ENCODE measurements at places on chromosomes 16 and 17.
A peak's percentile ranks its signal among the peaks of the same experiment; 100 is the strongest.

- DNase-seq: peak; percentile 38
These were observed at the start of the genes CCDC78 and HAGHL for GRCh38 chr16:726438-727290. TSS of gene CCDC78 (minus strand) at chr16:726443. CDS start at chr16:726367, 76 bp downstream. TSS of gene HAGHL (plus strand) at chr16:727106. CDS start at chr16:727510, 404 bp downstream.

DNA sequence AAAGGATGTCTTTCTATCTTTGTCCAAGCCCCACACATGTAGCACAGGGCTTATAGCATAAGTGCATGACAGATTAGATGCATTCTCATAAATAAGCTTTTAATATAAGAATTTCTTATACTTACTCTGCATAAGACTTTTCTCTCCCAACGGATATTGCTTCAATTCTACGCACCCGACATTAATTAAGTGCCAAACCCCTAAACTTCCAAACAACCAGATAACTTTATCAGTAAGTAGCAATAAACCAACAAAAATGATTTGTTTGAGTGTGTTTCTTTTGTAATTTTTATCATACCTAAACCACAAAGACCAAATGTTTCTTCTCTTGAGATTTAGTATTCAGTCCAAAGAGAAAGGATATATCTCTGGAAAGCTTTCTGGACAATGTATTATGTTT, 391.5 kb downstream of the CDH8 start:
- no peak for DNase-seq

DNA sequence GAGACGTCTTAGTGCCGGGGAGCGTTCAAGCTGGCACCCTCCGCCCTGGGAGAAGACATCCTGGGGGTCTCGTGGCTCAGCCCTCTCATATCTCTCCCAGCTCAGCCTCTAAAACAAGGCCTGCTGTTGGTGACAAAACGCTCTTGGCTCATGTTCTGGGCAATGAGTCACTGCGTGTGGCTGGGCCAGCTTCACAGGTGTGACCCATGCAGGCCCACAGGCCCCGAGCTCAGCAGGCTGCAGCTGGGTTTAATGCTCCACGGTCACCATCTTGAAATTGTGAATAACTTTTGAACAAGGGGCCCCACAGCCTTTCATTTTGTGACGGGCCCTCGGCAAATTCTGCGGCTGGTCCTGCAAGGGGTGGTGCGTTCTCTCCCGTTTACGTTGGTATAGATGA, 22.4 kb downstream of the GAA start:
- no peak for DNase-seq

DNA sequence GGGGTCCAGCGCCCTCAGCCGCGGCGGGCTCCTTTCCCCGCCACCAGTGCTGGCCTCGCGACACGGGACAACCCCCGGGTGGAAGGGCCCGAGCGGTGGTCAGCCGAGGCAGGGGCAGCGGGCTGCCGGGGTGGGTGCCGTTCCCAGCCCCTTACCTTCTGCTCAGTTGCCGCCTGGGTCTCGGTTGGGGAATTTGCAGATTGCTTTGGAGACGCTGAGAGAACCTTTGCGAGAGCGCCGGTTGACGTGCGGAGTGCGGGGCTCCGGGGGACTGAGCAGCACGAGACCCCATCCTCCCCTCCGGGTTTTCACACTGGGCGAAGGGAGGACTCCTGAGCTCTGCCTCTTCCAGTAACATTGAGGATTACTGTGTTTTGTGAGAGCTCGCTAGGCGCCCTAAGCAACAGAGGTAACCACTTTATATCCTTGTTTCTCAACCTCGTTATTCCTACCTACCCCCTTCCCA, 381 bp downstream of the CTNS start:
- no peak for DNase-seq

DNA sequence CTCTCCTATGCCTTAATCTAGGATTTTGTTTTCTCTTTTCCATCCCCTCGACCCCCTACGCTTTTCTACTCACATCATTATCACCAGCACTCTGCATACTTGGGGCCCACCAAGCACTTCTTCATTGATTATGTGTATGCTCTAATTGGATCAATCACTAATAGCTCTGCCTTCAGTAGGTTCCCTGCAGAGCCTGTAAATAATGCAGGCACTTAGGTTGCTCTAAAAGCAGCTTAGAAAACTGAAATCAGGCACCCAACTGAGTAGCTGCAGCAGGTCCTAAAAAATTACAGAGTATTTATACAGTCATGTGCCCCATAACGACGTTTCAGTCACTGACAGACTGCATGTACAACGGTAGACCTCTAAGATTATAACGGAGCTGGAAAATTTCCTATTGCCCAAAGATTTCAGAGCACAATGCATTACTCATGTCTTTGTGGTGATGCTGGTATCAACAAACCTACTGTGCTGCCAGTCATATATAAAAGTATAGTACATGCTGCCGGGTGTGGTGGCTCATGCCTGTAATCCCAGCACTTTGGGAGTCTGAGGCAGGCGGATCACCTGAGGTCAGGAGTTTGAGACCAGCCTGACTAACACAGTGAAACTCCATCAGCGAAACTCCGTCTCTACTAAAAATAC, 280.4 kb downstream of the HS3ST3B1 start:
- DNase-seq: no peak

DNA sequence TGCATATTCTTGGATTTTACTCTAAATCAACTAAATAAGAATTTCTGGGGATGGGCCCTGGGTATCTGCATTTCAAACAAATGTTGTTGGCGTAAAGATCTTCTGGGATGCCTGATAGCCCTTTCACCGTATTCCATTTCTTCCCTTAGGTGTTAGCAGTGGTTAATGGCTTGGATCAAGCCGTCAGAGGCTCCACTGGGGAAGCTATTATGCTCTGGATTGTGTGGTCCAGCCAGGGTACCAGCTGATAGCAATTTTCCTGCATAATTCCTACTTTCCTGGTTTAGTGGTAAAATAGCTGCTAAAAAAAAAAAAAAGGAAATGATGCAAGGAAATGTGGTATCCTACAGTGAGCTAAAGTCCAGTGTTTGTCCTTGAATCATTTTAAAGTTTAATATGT, 365.1 kb downstream of the CDH8 start:
- DNase-seq: no peak
